Activated effector memory CD4-positive, alpha-beta T cell treated with anti-CD3 and anti-CD28 coated beads, Interleukin-2, amount 50 U/mL, for 16 hours (primary cell): ENCODE measurements at places on chromosomes 4 and X.

DNA sequence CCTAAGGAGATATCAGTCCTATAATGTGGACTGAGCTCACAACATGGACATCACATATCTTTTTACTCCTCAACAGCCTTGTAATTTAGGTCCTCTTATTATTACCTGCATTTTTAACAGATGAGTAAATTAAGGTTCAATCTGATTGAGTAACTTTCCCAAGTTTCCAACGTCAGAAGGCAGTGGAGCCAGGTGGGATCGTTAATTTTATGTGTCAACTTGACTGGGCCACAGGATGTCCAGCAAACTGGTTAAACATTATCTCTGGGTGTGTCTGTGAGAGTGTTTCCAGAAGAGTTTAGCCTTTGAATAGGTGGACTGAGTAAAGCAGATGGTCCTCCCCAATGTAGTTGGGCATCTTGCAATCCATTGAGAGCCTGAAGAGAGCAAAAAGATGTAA is 59.0 kb upstream of the SLIT2 start:
- DNase-seq, result no peak

DNA sequence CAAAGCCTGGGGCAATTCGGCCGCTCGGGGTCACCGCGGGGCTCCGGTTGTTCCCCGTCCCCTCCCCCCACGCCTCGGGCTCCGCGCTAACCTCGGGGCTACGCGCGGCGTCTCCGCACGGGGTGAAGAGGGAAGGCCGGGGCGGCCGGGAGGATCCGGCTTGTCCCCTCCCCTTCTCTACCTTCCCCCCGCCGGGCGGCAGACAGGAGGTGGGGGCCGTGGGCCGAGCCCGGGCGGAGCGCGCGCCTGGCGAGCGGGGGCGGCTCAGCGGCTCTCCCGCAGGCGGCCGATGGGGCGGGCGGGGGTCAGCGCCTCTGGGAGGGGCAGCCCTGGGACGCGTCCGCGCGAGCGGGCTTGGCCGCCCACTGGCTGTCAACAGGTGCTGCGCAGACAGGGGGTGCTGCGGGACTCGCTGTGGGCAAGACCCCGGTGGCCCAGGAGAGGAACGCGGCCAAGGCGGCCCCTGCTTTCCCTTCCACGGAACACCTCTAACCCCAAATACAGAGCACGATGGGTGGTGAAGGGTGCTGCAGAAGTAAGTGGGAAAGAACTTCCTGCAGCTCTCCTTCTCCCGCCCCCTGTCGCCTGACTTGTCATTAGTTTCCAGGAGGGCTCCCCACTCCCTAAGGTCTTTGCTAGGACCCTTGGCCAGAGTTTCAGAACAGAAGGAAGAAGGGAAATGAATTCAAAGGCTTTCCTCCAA is at the start of gene PDGFC:
TSS of gene PDGFC (minus strand) at position 124 of the 703 bp plus-strand sequence. CDS start 896 bp downstream, outside the sequence.
- no peak for DNase-seq

DNA sequence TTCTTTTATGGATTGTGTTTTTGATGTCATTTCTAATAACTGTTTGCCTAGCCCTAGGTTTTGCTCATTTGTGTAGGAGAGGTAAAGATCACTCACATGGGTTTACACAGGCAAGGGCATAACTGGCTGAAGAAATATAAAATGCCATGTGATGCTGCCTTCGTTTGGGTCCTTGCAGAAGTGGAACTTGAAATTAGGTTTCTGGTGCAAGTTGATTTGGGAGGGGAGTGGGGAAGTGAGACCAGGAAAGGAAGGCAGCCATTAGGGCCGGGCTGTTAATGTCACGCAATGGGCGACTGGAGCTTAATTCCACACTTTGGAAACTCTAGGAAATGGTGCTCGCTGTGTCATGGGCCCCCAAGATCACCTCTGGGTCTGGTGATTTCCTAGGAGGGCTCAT is 14.5 kb downstream of the CLCN4 start:
- DNase-seq, result no peak

DNA sequence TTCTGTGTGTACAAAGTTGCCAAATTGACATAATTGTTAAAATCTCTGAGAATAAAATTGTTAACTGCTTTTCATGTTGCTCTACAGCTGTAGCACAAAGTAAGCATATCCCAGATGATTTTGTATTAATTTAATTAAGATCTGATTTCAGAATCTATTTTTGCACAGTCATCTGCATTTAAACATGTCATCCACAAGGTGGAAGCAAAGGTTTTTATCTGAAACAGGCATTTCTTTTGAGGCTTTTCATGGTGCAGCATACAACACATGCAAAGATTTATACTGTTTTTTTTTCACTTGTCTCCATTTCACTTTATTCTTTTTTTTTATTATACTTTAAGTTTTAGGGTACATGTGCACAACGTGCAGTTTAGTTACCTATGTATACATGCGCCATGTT is 51.2 kb downstream of the GC start:
- no peak for DNase-seq

DNA sequence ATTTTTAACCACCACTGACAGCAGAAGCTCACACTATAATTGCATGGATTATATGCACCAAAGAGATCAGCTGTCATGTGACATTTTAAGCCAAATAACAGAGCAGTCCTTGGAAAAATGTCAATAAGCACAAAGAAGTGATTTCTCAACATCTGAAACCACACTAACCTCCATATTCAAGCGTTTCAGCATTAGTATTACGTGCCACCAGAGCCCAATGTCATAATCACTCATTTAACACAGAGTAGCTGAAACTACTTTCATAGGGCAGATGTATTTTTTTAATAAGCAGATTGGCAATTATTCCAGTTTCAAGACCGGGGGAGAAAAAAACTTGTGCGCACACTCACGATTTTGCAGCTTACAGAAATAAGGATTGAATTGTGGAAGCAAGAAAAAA is 76.6 kb downstream of the SH3KBP1 start:
- DNase-seq, result no peak

- DNase-seq, result no peak
Measured at GRCh38 chr4:177547985-177548384, 105.7 kb upstream of the AGA start.

DNA sequence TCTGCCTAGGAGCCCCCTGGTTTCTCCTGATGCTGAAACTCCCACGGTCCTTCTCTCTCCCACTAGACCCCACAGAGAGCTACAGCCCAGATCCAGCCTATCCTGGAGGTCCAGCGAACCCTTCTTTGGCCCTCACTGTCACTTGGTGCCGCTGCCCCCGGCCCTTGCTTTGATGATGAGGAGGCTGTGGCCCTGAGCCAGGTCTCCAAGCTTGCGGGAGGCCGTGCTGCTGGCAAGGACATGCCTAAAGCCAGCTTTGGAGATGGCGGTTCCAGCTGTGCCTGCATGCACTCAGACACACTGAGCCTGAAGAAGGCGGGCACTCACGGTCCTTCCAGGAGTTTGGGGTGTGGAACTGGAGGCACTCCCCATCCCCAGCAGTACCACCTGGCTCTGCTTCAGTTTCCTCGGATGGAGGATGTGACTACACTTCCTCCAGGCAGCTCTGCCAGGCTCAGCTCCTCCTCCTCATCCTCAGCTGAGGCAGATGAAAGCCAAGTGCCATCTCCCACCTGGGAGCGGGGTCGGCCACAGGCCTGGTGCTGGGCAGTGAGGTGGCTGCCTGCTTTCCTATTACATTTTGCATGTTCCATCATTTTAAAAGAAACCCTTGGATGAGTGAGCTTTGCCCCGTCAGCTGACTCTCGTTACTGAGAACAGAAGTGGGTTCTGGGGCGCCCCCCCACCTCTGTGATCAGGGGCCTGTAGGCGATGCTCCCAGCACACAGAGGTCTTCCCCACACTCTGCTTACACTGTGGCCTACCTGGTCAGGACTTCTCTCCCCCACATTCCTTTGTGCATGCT is 9.0 kb downstream of the TNIP2 start:
- no peak for DNase-seq

- peak; percentile 92 for DNase-seq
Measured at GRCh38 chr4:10457255-10457801, at the start of gene ZNF518B. Gene ZNF518B (minus strand): TSS chr4:10457426. CDS start chr4:10446328, 11,098 bp downstream.

DNA sequence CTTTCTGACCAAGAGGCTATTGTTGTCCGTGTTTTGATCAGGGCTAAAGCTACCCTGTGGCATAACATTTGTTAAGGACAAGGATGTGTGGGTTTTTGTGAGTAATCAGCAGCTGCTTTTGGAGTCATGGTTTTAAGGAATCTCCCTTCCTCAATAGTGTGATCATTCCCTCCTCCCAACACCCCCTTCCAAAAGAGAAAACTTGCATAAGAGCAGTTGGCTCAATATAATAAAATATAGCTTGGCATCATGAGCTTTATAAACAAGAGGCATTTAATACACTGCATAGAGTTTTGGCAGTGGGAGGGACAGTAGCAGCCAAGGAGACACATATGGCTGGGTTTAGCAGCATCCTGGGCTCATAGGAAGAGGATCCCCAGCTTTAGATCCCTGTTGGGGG is 84.7 kb downstream of the NHS start:
- DNase-seq, result no peak

- peak; percentile 76 for DNase-seq
Measured at GRCh38 chr4:244471-244870, 60.8 kb downstream of the ZNF732 start.

DNA sequence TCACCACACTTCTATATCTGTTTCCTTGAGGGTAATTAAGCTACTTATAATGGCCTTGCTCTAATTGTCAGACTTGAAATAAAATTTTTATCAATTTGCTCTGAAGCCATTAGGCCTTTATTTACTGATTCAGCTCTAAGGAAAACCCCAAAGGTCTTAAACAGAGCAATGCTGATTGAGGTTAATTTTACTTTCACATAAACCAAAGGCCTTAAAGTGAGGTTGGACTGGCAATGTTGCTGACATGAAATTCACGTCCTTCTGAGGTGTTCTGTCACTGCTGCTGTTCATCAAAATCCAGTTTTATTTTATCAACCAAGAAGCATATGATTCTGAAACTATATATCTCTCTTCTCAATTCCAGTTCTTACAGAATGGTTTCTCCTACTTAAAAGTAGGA is 21.7 kb upstream of the GPRIN3 start:
- DNase-seq, result no peak

GRCh38 chrX:144566592-144566991 is 680.7 kb upstream of the SPANXN1 start:
- DNase-seq, result no peak

DNA sequence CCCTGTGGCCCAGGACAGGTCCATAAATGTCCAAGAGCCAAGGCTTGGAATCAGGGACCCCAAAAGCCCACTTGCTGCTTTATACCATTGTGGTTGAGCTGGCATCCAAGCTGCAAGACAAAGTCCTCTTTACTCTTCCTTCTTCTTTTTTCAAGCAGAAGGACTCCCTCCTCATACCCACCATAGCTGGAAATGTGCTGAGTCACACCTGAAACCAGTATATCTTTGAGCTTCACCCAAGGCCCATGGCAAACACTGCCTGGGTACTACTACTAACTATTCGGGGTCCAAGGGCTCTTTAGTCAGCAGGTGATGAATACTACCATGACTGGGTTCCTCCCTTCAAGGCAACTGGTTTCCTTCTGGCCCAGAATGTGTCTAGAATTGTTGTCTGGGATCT is 37.3 kb upstream of the NMU start:
- DNase-seq, result no peak

- no peak for DNase-seq
Measured at GRCh38 chr4:81432825-81433224, 38.9 kb downstream of the RASGEF1B start.

DNA sequence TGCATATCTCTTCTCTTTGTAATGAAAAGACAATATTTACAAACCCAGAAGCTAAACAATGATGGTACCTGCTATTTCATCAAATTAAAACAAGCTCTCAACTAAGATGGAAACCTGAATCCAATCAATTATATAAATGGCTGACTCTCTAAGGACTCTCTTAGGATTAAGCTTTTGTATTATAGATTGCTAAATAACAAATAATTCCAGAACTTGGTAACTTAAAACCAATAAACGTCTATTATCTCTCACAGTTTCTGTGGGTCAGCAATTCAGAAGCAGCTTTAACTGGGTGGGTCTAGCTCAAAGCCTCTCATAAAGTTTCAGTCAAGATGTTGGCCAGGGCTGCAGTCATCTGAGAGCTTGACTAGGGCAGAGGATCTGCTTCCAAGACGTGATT is 12.4 kb downstream of the PHKA2 start:
- DNase-seq, result no peak

DNA sequence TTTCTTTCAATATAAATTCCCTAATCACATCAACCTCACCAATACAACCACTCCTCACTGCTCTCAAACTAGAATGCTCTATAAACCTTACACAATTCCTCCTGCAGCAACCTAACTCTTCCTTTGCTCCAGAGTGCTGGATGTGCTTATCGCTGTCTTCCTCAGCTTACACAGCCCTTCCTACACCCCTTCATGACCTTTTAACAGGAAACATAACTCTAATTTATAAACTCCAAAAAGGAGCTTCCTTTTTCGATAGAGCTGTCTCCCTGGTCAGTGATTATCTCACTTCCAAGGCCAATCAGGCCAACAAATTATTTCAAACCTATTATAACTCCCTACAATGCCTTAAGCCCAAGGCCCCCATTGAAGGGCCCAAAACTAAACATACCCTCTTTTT is 78.8 kb downstream of the COQ2 start:
- DNase-seq, result no peak

DNA sequence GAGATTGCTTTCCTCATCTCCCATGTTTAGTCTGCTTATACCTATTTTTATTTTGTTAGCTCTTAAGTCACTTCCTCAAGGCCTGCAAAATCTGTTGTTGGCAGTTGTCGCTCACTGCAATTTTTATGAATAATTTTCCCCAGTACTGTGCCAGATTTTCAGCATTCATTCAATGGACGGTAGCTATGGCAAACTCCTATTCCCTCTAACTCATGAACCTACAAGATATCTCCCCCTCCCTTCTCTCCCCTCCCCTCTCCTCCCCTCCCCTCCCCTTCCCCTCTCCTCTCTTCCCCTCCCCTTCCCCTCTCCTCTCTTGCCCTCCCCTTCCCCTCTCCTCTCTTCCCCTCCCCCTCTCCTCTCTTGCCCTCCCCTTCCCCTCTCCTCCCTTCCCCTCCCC is 160.4 kb downstream of the FRAS1 start:
- no peak for DNase-seq

DNA sequence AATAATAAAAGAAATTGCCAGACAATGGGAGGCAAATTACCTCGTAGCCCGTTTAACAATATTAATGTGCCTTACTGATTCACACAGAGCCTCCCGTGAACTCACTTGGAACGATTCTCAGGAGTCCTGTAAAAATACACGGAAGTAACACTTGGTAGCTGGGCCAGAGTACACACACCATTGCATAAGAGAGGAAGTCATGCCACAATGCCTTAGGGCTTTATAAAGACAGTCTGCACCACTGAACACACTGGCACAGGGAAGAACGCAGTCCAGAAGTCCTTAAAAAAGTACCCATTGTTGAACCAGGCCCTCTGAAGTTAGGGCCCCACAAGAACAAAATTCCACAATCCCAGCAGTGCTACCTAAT is 15.1 kb downstream of the SLC2A9 start:
- no peak for DNase-seq

DNA sequence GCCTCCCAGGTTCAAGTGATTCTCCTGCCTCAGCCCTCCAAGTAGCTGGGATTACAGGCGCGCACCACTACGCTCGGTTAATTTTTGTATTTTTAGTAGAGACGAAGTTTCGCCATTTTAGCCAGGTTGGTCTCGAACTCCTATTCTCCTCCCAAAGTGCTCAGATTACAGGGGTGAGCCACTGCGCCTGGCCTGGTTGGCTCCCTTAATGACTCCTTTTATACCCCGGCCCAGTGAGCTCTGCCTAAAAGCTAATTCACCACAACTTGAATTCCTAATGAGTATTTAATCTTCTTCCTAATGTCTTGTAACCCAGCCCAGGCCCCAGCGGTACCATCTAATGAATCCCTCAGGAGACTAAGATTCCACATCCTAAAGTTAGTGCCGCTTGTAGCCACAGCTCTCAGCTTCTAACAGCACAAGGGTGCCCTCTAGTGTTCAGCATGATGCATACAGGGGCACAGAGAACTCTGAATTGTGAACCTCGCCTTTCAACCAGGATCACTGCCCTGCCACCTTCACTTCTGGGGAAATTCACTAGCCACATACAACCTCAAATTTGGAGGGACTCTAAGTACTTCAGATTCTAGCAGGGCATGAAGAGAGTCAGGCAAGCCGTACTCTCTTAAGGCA is 89.5 kb downstream of the OR13H1 start:
- peak; percentile 62 for DNase-seq
